ENCODE measurements at places on chromosomes 11 and 22.

DNA sequence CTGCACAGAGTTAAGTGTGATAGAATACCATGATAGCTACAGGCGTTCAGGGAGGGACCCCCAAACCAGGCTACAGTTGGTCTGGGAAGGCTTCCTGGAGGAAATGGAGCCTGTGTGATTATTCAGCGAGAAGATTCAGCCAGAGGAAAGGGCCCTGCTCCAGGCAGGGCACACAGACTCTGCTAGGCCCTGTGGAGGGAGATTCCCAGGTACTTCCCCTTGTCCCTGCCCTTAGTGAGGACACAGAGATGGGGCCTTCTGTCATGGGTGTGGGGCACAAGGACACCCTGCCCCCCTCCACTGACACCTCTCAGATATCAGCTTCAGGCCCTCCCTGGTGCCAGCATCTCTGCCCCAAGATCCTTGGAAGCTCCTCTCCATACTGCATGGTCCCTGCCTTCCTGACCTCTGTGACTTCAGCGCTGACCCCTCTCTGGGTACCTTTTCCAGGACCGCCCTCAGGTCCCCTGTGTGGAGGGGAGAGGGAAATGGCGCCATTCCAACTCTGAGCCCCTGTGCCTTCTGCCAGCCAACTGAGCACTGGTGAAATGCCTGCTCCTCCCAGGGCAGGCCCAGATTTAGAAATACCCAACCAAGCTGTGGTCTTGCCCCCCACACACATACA is 12.6 kb upstream of the POU2F3 start:
- DNase-seq: no peak

GRCh38 chr11:67269401-67270255 is 3.4 kb downstream of the GRK2 start:
- no peak for DNase-seq

- no peak for DNase-seq
Observed at GRCh38 chr11:27281740-27282590, 81.0 kb downstream of the CCDC34 start.

DNA sequence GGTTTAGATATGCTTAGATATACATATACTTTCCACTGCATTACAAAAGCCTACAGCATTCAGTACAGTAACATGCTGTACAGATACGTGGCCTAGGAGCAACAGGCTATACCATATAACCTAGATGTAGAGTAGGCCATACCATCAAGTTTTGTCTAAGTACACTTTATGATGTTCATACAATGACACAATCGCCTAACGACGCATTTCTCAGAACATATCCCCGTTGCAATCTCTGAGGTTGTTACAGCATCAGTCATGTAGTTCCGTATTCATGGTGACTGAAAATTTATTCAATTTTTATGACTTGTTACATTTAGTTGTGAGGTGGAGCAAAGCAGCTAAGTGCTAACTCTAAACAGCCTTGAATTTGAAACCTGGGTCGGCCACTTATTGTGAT is 6.7 kb downstream of the ZBTB44 start:
- no peak for DNase-seq

DNA sequence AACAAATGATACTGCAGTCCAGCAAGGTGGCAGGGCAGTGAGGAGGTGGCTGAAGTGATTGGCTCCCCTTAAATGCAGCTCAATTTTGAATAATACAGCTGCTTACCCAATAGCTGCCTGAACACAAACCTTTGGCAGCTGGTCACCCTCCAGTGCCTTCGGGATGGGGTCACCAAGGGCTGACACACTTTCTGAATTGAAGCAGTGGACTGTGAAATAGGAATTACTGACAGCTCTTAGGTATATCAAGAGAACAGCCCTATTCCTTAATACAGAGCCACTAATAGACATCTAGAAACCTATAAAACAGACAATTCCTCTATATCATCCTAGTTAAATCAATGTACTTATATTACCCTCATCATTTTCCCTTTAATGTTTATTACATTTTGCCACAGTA is 474.2 kb upstream of the KIRREL3 start:
- DNase-seq: no peak

DNA sequence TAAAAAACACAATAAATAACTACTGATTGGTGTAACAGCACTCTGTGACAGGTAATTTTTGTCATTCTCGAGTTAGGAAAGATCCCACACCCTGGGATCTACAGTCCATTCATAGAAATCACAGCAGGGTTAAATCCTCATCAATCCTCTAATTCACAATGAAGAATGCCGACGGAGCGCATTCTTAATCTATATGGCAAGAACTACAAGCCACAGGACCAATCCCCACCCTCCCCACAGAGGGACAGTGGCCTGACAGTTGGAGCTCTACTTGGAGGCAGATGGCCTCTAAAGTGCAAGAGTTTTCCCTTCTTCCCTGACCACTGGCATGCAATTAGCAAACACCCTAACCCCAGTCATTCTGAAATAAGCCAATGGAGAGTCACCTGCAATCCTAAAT is 34.2 kb downstream of the TCF20 start:
- no peak for DNase-seq

- DNase-seq: no peak
Observed at GRCh38 chr11:15826826-15827225, 529.5 kb downstream of the SOX6 start.

- no peak for DNase-seq
Observed at GRCh38 chr11:128086794-128087193, 500.6 kb downstream of the ETS1 start.

- no peak for DNase-seq
Observed at GRCh38 chr11:12200279-12200990, 90.0 kb downstream of the MICAL2 start.

GRCh38 chr11:86156397-86156955 is 87.6 kb upstream of the PICALM start:
- no peak for DNase-seq

GRCh38 chr22:37449331-37450001 is 22.2 kb upstream of the ELFN2 start:
- DNase-seq: no peak

DNA sequence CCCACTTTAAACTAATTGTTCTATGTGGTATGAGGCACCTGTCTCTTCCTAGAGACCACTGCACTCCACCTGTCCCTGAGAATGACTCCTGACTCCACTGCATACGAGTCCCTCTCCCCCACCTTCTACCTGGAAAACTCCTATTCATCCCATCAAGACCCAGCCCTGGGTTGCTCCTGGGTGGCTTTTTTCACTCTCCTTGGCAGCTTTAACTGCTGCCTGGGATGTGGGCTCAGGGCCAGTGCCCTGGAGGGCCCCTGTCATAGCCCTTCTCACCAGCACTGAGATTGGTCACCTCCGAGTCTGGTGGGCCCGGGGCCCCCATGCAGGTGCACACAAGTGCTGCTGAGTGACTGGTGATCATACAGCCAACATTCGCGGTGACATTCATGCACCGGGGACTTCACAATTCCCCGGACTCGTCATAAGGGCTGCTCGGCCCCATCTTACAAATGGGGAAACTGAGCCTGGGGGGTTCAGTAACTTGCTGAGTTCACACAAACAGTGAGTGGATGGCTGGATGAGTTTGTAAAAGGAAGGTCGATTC is 25.9 kb upstream of the TOLLIP start:
- no peak for DNase-seq

- DNase-seq: no peak
Observed at GRCh38 chr11:71140206-71140919, 112.0 kb downstream of the SHANK2 start.

DNA sequence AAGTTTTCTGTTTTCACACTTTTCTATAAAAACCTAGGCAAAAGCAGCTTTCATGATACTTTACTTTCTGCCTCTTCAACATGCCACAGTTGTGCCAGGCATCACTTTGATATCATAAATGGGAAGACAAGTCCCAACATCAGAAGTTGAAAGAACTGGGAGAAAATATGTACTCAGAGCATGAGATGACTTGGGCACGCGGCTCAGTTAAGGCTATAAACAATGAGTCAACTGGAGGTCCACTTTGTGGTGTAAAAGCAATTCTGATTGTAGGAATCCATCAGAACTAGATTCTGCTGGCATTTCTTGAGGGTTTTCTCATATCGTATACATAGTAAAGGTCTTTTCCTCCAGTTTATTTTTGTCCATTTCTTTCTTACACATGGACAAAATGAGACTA is 109.7 kb upstream of the USP47 start:
- no peak for DNase-seq

GRCh38 chr11:12195768-12196167 is 85.4 kb downstream of the MICAL2 start:
- peak; percentile 32 for DNase-seq

DNA sequence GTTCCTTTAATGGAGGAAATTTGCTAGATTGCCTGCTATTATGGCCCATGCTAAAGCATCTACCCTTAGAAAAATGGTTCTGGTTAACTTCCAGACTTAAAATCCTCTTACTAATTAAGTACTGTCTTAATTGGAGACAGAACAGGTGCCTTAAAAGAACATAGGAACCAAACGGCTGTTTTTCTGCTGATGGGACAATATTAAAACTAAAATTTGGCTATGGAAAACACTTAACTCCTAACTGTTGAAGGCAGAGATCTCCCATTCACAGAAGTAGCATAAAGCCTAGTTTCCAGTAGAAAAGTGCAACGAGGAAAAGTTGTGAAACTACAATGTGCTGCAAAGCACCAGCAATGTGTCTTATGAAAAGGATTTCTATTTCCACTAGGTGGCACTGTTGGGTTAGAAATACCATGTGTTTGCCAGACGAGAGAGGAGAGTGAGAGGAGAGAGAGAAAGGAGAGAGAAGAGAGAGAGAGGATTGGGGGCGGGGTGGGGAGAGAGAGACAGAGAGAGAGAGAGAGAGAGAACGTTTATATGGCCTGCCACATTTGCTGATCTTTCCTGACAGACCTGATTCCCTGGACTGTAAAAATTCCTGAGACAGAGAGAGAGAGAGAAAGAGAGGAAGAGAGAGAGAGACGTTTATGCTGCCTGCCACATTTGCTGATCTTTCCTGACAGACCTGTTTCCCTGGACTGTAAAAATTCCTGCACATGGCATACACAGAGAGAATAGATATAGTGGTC is 51.5 kb downstream of the FAM181B start:
- no peak for DNase-seq

GRCh38 chr11:123238297-123238696 is 43.2 kb upstream of the CLMP start:
- no peak for DNase-seq

DNA sequence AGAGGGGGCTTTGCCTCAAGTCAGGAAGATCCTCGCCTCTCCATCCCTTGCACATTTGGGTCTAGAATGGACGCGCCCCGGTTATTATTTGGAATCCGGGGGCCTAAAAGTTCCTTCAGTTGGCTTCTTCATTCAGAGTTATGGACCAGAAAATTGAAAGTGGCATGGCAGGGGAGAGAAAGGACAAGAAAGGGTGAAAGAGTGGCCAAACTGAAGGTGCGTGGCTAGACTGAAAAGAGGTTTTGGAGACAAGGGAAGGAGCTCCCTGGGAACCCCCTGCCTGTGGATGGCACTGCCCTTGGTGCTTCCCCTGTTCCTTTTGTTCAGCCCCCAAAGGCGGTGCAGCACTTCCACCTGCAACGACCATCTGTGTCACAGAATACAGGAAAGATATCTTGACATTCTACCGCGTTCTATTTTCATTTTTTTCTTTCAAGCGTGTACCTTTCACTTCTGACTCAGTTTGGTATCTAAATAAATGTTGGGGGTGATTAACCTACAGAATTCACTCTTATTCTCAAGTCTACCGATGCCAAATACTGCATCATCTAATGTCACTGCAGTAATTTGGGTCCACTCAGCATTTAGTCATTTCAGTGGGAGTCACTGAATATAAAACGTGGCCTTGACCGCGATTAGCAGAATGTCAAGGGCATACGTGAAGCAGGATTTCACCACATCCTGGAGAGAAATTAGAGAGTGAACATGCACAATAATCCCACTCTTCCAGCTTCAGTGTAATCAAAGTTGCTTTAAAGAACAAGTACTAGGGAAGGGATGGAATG is 88.1 kb upstream of the ARHGAP32 start:
- DNase-seq: no peak

- no peak for DNase-seq
Observed at GRCh38 chr11:26201411-26201810, 130.5 kb upstream of the ANO3 start.

- no peak for DNase-seq
Observed at GRCh38 chr22:45689211-45689610, 17.6 kb downstream of the ATXN10 start.

- DNase-seq: no peak
Observed at GRCh38 chr22:24926849-24927579, 19.5 kb downstream of the LHFPL7 start.

DNA sequence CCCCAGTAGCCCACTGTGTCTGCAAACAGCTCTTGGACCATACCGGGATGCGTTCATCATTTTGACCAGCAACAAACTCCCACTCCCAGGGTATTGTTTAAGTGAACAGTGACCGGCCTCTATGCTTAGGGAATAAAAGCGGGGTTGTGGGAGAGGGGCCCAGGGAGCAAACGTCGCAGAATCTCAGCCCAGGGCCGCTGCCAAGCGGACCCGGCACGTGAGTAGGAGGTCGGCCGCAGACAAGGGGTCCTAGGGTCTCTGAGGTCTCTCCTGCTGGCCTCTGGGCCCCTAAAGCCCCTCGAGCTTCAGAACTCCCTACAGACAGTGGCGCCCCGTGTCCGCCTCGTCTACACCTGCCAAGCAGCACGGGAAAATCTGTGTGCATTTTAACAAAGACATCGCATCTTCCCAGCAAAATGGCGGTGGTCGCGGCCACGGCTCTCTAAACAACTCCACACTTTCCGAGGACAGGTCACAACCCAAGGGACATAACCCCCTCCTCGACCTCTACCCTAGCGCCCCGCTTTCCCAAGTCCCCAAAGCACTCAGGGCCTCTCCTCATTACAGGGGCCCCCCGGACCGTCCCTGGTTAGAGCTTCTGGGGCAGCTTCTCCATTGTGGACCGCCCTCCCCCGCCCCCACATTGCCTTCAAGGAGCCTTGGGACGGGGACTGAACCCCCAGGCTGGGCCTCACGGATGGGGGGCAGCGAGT is 3.9 kb upstream of the GCAT start:
- no peak for DNase-seq

- no peak for DNase-seq
Observed at GRCh38 chr22:44192098-44192815, 11.5 kb downstream of the PARVG start.

DNA sequence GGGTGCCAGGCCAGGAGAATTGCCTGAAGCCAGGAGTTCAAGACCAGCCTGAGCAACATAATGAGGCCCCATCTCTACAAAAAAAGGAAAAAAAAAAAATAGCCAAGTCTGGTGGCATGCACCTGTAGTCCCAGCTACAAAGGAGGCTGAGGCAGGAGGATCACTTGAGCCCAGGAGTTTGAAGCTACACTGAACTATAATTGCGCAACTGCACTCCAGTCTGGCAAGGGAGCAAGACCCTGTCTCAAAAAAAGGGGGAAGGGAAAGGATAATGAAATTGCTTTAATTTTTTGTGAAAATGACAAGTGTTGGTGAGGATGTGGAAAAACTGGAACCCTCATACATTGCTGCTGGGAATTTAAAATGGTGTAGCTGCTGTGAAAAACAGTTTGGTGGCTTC is 19.2 kb downstream of the STK33 start:
- no peak for DNase-seq

DNA sequence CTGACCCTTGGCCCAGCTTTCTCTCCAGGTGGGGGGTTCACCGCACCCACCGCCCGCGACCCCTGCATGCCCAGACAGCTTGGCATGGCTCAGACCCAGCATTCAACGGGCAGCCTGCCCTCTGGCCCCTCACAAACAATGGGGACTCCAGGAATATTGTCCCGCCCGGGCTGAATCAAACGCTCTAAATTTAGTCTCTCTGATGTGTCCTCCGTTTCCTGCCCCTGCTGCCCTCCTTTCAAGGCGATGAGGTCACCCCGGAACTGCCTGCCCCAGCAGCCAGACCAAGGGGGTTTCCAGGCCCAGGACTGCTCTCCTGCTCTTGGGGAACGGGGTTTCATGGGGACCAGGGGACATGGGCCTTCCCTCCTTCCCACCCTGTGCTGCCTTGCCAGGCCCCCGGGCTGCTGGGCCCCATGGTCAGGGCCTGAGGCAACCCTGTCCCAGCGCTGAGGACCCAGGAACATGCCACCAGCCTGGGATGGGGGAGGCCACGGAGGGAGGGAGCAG is 10.1 kb upstream of the PDGFB start:
- peak; percentile 34 for DNase-seq
